ENCODE measurements at places on chromosomes 7 and 10.

DNA sequence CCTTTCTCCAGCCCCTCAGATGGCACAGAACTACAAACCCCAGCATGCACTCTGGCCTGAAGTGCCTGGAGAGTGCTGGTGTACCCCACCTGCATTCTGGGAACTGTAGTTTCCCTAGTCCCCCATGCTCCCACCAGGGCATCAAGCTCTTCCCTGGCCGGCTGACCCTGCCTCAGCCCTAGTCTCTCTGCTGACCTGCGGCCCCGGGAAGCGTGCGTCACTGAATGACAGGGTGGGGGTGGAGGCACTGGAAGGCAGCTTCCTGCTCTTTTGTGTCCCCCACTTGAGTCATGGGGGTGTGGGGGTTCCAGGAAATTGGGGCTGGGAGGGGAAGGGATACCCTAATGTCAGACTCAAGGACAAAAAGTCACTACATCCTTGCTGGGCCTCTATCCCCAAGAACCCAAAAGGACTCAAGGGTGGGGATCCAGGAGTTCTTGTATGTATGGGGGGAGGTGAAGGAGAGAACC lies 2.1 kb downstream of the NOS3 start:
- DNase-seq = no peak

DNA sequence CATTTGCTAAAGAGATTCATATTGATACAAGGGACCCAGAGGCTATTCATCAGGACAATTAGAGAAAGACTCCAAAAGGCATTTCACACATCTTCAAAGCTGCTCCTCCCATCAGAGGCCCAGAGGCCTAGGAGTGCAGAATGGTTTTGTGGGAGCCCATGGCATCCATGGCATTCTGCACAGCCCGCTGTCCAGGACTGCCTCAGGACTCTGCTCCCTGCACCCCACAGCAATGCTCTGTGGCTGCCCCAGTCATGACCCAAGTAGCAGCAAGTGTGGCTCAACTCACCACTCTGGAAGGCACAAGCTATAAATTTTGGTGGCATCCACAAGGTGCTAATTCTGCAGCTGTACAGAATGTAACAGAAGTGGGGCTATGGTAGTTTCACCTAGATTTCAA lies 38.5 kb downstream of the ZNF438 start:
- no peak for DNase-seq

DNA sequence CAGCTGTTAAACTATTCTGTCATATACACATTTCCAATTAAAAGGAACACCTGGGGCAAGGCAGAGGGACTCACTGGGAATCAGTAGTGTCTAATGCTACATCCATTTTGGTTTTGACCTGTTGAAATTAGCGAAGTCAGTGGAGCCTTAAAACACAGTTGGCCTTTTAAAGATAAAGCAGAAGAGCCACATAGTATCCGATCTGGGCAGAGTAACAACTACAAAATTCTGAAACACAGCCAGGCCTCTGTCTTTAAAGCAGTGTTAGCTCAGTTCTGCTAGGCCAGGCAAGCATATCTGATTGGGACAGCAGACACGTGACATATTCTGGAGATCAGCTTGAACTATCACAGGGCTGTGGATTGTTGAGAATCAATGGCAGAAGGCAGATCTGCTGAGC lies 117.5 kb upstream of the WNT16 start:
- no peak for DNase-seq

DNA sequence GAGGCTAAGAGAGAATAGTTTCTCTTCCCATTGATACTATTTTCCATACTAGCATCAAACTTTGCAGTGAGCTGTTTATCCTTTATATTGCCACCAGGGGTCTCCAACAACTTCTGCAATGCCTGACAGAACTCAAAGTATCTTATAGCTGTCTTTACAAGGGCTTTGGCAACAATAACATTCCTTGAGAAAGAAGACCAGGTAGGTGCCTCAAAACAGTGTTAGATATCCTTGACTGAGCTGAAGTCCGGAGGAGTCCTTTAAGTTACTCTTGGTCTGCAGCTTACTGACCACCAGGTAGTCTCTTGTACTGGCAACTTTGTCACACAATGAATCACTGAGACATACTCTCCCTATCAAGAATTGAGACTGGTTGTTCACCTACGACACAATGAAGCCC lies 30.0 kb upstream of the TES start:
- DNase-seq = no peak

DNA sequence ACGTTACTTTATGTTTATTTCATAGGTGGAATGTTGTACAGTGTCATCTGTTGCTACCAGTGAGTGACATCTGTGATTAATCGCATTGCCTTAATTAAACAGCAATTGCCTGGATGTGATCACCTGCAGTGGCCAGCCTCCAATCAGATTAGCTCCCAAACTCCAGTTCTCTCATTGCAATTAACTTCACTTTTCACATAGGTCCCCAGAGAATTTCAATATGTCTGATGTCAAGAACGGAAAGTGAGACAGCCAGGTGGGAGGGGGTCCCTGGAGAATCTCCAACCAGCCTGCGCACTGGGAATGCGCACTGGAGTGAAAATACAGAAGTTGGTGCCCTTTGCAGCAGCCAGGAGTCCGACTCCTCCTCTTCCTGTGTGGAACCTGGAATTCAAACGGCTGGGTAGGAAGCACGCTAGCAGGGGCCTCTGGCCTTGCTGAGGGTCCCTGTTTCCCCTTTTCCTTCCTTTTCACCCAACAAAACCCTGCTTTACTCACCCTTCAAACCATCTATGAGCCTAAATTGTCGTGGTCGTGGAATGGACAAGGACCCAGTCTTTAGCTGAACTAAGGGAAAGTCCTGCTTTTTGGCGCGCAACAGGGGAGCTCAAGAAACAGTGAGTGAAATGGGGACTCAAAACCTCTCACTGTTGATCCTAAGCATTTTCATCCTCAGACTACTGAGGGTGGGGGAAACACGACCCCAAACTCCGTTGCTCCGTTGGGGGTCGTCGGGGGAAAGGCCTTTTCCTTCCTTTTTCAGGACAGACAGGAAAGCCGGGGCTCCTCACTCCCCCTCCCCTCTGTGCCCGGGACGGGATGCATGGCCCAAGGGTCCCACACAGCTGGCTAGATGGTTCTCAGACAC lies 1355.5 kb upstream of the LRRTM3 start:
- DNase-seq = no peak

GRCh38 chr7:26376175-26376917 lies 84.7 kb downstream of the SNX10 start:
- no peak for DNase-seq

- no peak for DNase-seq
Measured at GRCh38 chr7:121623130-121623872, 227.2 kb upstream of the FAM3C start.

DNA sequence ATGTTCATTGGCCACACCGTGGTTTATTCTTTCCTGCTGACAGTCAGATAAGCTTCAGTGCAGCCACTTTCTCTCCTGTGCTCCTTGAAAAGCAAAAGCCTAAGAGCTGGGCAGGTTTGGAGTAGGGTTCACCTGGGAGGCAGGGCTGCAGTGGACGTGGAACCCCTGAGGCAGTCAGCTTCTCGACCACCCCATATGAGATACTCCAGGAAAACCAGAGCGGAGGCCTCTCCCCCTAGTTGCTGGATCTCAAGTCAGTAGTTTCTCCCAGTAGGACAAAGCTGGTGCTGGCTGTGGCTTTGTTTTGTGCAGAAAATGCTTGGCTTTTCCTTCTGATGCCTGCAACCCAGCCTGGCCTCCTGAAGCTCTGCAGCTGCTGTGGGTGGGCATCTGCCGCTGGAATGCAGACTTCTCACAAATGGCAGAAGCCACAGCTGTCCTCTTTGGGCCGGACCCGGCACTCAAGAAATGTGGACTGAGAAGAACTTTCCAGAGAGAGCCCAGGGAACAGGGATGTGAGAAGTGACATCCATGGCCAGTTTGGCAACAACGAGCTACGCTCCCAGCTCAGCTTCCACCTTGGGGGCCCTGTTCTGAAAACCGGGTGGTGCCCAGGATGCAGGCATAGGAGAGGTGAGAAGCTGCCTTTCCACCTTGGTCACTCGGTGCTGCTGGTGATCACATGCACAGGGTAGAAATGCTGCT lies 276.6 kb upstream of the TCERG1L start:
- DNase-seq = no peak

DNA sequence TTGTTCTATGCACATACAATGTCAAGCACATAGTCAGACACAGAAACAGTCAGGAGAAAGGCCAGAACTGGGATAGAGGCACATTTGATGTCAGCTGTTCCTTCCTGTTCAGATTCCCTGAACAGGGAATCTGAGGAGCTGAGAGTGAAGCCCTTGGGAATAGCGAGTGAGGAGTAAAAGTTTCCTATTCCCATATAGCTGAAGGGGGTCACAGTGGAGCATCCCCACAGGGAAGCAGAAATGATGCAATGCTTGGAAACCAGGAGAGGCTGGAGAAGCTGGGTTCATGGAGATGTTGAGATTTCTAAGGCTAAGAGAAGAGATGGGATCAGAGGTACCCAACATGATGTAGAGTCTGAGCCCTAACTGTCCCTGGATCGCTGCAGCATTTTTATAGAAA lies 11.3 kb upstream of the PRXL2A start:
- no peak for DNase-seq

DNA sequence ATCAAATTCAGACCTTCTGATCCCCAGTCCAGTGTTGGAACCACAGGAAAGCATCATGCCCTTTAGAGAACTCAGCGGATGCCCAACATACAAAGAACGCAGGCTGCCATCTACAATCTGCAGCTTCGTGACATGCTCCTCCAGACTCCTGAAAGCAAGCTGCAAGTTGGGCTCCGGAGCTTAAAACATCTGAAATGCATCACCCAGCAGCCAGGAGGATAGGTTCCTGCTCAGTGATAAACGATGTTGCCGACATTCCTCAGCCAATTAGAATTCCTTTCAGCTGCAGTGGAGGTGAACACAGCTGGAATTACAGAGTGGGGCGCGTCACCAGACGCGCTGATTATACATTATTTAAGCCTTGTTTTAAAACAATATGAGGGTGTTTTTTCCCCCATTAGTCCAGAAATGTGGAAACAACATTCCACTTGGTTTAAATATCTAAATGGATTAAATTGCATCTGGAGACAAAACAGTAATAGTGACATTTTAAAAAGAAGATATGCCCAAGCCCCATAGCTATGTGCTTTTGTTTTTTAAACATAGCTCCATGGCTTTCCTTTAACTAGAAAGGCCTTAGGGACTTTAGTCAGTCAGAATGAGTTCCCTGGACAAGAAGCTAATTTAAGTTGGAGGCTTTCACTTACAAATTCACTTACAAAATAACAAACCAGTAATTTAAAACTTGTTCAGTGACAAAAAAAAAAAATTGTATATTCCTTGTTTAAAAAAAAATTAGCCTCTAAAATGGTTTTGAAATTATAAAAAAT lies 6.3 kb downstream of the SMURF1 start:
- no peak for DNase-seq

GRCh38 chr10:79029478-79030390 lies 39.0 kb upstream of the ZMIZ1 start:
- DNase-seq = no peak

GRCh38 chr10:55001422-55001821 lies 200.4 kb upstream of the PCDH15 start:
- no peak for DNase-seq

GRCh38 chr10:104197364-104197763 lies 34.8 kb downstream of the CFAP43 start:
- no peak for DNase-seq
